ENCODE measurements at places on chromosomes 3 and 15. TPM values are rescaled to one million over a fixed set of nuclear protein-coding genes. Genes with fewer than 3 reads are reported as not detected.

Gene CD276
- total RNA-seq, result 31.5 TPM

Gene UROC1
- not detected for total RNA-seq

Gene PSTPIP1
- 22.1 TPM for total RNA-seq

Gene CYP8B1
- total RNA-seq, result 10.4 TPM

Gene GOLGA8O
- 2.5 TPM for total RNA-seq

Gene ALDH1L1
- total RNA-seq, result 60.0 TPM

Gene EOMES
- 1.3 TPM for total RNA-seq

Gene GCNT3
- 14.8 TPM for total RNA-seq

Gene TRIM42
- not detected for total RNA-seq

Gene LMAN1L
- total RNA-seq, result not detected

Gene PDE12
- 21.1 TPM for total RNA-seq

Gene IL12A
- 0.22 TPM for total RNA-seq

Gene GPR171
- total RNA-seq, result 4.9 TPM

Gene LSAMP
- total RNA-seq, result 3.5 TPM

Gene CNTN6
- total RNA-seq, result 0.25 TPM

Gene PGBD4
- 1.8 TPM for total RNA-seq

Gene SLC2A2
- total RNA-seq, result 12.6 TPM

Gene FBXW12
- total RNA-seq, result not detected

Gene KIF9
- 16.9 TPM for total RNA-seq

Gene GALNT15
- 39.9 TPM for total RNA-seq

Gene MCF2L2
- 1.7 TPM for total RNA-seq

Gene PPP1R14D
- not detected for total RNA-seq

Gene KCTD6
- 19.0 TPM for total RNA-seq

Gene EFCC1
- total RNA-seq, result 3.7 TPM

Gene FOXB1
- total RNA-seq, result not detected

Gene NANOGP8
- total RNA-seq, result 1.3 TPM

Gene PARP15
- total RNA-seq, result 4.9 TPM
